ENCODE measurements at places on chromosomes 2 and 18.
A peak's percentile ranks its signal among the peaks of the same experiment; 100 is the strongest.

GRCh38 chr2:228675646-228676045 lies 494.2 kb upstream of the SPHKAP start:
- no peak for DNase-seq

DNA sequence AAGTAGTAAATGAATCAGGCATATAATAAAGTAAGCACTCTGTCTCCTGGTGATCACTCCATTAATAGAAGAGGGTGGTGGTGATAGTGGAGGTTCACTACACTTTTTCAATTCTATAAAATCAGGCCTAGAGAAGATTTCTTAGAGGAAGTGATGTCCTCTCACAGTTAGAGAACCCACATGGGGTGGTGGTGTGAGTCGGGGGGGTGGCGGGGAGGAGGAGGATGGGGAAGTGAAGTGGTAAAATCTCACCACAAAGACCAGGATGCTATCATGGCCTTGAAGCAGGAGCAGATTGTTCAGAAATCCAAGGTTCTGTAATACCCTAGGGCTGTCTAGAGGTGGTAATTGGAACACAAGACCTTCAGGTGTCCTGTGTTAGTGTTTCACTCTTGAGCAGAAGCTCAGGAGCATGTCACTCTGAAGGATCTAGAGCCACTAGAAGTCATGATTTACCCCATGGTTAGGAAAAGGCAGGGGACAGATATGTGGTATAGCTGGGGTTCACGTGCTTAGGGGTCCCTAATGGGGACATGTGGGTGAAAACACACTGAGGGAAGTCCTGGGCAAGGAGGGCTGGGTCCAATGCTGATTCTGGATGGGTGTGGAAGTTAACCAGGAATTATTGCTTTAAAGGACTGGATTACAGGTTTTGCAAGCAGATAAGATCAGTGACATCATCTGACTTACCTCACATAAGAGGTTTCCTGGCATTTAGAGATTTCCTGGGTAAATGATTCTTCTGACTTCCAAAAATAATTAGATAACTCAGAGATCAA lies 31.0 kb downstream of the RNF125 start:
- no peak for DNase-seq

- DNase-seq, result no peak
These were observed 117.9 kb downstream of the CSRNP3 start for GRCh38 chr2:165587335-165587938.

- peak; percentile 89 for DNase-seq
These were observed at the start of gene IGFBP5 for GRCh38 chr2:216695401-216695821. TSS of gene IGFBP5 (minus strand) at chr2:216695549. CDS start at chr2:216694775, 774 bp downstream.

- no peak for DNase-seq
These were observed 209.7 kb downstream of the LOXHD1 start for GRCh38 chr18:46447323-46447722.

DNA sequence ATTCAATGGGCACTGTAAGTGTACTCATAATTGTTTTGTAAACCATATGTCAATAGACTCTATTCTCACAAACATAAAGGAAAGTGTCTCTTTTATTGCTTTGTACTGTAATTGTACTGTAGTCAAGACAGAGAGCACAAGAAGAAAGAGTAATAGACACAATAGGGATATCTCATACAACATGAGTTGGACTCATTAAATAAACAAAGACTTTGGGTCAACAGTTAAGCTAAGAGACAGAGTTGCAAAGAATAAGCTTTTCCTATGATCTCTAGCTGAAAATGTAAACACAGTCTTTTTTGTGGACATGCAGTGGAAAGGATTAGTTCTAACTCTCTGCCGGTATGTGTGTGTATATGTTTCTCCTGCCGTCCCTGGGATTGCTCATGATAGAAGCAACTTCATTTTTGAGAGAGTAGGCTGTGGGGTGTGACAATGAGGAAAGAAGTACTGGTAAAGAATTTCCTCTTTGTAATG lies 13.9 kb upstream of the KYNU start:
- peak; percentile 68 for DNase-seq

GRCh38 chr18:6382963-6383362 lies 31.7 kb downstream of the L3MBTL4 start:
- DNase-seq, result no peak

GRCh38 chr2:113079131-113079530 lies 11.4 kb downstream of the IL1F10 start:
- DNase-seq, result no peak

- DNase-seq, result no peak
These were observed 32.2 kb upstream of the AMMECR1L start for GRCh38 chr2:127917916-127918315.

DNA sequence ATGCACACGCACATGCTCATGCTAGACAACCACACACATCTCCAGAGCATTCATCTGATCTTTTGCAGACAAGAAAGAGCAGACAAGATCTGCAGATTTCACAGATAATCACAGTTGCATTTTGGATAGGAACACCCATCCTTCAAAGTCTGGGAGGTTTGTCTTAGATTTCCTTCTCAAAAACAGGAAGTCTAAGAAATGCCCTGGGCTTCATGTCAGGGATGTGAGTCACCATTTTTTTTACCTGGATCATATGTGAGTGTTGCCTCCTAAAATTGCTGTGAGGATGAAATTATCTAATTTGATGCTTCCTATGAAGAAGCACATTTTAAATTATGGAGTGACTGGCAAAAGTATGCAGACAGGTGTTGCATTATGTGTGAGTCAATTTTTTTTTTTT lies 46.1 kb downstream of the SRD5A2 start:
- DNase-seq, result no peak

DNA sequence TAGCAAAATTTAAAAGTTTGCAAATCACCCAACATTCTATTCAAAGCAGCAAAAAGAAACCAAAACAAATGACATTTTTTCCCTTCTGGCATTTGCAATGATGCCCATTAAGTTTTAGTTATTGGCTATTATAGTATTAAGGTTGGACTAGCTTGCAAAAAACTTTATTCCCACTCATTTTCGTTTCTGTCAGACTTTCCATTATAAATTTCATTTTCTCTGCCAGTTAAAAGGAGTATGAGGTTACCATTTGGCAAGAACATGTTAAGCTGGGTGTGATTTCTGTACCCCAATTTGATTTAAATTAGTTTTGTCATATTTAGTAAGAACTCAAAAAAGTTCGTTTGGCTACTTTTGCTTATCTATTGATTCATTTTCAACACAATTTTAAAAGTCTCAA lies 187.9 kb downstream of the TCF4 start:
- no peak for DNase-seq

- no peak for DNase-seq
These were observed 633.3 kb upstream of the ACVR2A start for GRCh38 chr2:147211484-147211883.

DNA sequence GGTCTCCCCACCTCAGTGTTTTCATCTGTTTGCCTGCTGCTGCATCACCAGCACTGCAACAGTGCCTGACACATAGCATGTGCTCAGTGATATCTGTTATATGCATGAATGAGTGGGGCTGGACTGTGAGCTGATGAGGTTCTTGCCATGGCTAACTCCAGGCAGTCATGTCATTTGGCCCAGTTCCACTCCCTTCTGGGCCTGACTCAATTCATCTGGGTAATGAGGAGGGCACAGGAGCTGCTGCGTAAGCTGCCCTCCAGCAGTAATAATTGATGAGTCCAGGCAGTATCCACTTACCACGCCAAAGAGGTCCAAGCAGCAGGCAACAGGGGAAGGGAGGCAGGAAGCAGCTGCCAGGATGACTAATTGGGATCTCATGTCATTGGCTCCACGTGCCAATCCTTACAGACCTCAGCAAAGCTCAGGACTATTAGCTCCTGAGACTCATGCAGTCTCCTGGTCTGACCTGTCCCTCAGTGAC lies 34.1 kb upstream of the MAT2A start:
- DNase-seq, result peak; percentile 3

DNA sequence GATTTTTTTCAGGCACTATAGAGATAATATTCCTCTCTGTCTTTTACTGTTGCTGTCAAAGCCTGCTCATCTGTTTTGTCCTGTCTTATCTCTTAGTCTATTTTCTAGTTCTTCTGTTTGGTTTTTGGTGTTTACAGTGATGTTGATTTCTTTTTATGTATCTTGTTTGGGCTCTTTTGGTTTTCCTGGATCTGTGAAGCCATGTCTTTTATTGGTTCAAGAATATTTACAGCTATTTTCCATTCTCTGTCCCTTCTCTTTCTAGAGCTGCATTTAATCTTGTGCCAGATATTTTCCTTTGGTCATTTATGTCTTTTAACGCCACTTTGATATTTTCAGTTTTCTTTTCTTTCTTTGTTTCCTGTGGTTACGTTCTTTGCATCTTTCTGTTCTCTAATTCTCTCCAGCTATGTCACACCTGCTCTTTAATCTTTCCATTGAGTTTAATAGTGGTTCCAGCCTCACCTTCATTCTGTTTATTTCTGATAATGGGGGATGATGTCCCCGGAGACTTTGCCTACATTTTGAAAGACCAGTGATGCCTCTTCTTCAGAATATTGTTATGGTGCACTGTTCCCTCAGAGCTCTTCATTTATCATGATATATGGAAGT lies 32.0 kb downstream of the SMCHD1 start:
- DNase-seq, result no peak

DNA sequence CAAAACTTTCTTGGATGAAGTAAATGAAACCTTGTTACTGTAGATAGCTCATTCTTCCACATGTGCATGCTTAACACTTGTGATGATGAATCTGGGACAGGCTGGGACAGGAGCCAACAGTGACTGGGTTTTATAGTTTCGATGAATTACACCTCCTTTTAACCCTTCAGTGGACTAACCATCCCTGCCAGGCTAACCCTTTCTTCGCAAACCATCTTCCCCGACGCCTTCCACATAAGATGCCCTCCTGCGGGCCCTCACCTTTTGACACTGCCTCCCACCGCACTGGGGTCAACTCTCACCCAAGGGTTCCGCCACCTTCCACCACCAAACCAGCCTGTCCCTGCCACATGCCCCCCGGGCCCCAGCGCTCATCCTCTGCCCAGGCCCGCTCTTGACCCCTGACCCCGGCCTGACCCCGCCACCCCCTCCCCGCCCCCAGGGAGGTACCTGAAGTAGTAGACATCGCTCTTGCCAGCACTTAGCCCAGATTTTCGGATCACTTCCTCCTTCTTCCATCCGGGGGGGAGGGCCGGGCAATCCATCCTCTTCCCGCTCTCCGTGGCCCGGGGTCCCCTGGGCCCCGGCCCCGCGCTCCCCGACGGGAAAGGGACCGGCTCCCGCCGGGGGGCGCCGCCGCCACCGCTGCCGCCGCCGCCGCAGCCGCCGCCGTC lies 764 bp downstream of the MBD2 start:
- peak; percentile 68 for DNase-seq

GRCh38 chr2:184769023-184769422 lies 170.7 kb downstream of the ZNF804A start:
- DNase-seq, result no peak

- DNase-seq, result no peak
These were observed 45.6 kb downstream of the INPP4A start for GRCh38 chr2:98489971-98490962.

- no peak for DNase-seq
These were observed 56.0 kb downstream of the PIK3C3 start for GRCh38 chr18:42011053-42011452.

DNA sequence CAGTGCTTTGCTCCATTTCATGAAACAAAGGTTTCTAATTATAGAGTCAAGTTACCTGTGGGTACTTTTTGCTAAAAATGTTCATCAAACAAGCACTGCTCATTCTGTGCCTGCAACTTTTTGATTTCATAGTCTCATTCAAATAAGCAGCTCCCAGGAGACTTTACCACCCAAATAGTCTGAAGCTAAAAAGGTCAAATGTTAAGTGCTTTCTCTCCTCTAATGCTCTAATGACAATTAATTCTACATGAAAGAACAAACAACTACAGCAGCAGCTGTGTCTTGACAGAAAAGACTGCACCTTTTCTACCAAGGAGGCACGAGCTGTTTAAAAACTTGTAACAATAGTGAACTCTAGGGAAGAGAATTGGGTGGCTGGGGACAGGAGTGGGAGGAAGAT lies 65.3 kb downstream of the CCDC93 start:
- peak; percentile 50 for DNase-seq

DNA sequence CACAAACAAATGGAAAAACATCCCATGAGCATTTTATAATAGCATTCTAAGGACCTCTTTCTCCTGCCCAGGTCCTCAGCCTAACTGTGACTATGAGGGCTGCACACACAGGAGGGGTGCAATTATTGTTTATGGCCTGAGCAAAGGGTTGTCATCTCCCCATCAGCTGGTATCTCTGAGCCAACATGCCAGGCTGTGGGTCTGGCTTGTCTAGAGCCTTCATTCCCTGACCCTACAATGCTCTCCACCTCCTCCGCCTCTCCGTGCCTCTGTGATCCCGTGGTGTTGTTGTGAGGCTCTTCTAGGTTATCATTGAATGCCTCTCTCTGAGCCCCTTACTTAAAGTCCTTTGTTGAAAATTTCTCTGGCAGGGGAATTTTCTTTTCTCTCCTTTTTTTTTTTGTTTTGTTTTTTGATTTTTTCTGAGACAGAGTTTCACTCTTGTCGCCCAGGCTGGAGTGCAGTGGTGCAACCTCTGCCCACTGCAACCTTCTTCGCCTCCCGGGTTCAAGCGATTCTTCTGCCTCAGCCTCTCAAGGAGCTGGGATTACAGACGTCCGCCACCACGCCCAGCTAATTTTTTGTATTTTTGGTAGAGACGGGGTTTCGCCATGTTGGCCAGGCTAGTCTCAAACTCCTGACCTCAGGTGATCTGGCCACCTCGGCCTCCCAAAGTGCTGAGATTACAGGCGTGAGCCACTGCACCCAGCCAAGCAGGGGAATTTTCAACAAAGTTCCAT lies 126.4 kb downstream of the SMAD7 start:
- DNase-seq, result no peak

DNA sequence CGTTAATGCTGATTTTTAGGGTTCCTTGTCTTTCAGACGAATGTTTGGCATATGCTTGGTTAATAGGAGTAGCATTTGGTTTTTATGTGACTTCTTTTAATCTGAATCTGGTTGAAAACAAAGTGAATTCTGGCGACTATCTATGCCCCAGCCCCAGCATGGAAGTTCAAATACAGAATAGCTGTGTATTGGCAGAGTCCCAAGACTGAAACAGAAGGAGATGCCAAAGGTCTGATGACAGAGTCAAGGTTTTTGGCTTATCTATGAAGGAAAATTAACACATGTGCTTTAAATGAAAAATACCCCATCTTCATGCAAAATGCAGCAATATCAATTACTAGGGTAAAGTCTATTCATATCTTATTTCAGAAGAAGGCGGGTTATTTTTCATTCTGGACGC lies 734.8 kb upstream of the NXPH2 start:
- no peak for DNase-seq

DNA sequence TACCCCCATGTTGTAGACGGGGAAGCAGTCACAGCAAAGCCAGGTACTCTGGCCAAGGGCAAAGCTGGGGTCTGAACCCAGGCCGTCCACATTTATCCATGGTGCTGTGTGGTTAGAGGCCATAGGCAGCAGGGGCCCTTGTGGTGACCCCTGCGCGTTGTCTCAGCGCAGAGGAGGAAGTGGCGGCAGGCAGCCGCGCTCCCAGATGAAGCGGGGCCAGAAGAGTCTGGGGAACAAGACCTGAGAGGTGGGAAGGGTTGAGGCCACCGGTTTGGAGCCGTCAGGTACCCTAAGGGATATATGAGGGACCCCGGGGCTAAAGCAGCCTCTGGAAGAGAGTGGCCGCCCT lies 770 bp downstream of the ZNF396 start:
- peak; percentile 23 for DNase-seq

DNA sequence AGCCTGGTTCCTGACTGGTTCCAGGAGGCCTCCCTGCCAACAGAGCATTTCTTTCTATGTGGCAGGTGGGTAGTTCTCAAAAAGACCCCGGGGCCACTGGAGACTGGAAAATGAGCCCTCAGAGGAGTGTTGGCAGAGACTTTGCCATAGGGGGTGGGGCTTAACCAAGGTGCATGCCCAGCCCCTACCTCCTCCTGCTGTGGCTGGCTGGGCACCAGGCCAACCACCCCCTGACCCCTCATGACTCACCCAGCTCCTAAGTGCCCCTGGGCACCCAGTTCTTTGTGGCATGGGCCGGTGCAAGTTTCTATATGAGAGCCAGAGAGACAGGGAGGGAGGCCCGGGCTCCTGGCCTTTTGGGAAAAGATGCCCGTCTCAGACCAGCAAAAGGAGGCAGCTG lies 98.2 kb upstream of the SMAD2 start:
- DNase-seq, result no peak

All from NCI-H1105 treated with DMSO at 0.1 percent for 48 hours (cell line).